ENCODE measurements at places on chromosomes 5 and 9. TPM values are rescaled to one million over a fixed set of nuclear protein-coding genes. Genes with fewer than 3 reads are reported as not detected.

Gene ANKRD31
- total RNA-seq, result not detected

Gene LCN10
- 0.21 TPM for total RNA-seq

Gene NR5A1
- total RNA-seq, result 0.18 TPM

Gene ENTREP1
- total RNA-seq, result not detected

Gene VDAC1
- 323 TPM for total RNA-seq

Gene ADAMTSL1
- 0.10 TPM for total RNA-seq

Gene PCDHB14
- total RNA-seq, result not detected

Gene NUTM2G
- not detected for total RNA-seq

Gene TMEM38B
- 14.9 TPM for total RNA-seq

Gene MAMDC2
- total RNA-seq, result not detected

Gene PALM2AKAP2
- total RNA-seq, result not detected

Gene ENTPD8
- not detected for total RNA-seq

Gene SPATA6L
- 2.1 TPM for total RNA-seq

Gene GPRIN1
- total RNA-seq, result 16.3 TPM

Gene IL13
- not detected for total RNA-seq

DNA sequence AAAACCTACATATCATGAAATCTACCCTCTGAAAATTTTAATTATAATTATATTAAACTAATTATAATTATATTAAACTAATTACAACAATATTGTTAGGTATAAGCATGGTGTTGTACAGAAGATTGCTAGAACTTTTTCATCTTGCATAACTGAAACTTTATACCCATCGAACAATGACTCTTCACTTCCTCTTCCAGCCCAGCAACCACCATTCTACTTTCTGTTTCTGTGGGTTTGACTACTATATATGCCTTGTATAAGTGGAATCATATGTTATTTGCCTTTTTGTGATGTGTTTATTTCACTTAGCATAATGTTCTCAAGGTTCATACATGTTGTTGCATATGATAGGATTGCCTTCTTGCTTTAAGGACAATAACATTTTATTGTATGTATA lies 274.2 kb upstream of the CCNH start:
- DNase-seq, result peak; percentile 13

DNA sequence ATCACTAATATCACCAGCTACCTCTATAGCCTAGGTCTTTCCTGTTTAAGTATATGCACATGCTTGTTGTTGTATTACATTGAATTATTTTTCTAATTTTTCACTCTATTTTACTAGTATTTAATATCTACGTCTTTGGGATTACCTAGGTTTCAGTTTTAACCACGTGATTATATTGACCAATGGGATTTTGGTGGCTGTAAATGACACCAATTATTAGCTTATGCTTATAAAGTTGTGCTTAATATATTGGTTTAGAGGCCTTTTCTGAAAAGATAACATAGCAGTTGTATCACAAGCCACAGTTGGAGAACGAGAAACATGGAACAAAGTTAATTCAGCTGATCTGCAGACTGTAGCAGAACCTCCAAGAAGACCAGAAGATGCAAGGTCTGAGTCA lies 104.8 kb upstream of the PRDM9 start:
- no peak for DNase-seq

GRCh38 chr9:3246241-3246640 lies 279.6 kb downstream of the RFX3 start:
- DNase-seq, result no peak

- DNase-seq, result no peak
Observed at GRCh38 chr5:5930561-5930960, 447.8 kb downstream of the MED10 start.

DNA sequence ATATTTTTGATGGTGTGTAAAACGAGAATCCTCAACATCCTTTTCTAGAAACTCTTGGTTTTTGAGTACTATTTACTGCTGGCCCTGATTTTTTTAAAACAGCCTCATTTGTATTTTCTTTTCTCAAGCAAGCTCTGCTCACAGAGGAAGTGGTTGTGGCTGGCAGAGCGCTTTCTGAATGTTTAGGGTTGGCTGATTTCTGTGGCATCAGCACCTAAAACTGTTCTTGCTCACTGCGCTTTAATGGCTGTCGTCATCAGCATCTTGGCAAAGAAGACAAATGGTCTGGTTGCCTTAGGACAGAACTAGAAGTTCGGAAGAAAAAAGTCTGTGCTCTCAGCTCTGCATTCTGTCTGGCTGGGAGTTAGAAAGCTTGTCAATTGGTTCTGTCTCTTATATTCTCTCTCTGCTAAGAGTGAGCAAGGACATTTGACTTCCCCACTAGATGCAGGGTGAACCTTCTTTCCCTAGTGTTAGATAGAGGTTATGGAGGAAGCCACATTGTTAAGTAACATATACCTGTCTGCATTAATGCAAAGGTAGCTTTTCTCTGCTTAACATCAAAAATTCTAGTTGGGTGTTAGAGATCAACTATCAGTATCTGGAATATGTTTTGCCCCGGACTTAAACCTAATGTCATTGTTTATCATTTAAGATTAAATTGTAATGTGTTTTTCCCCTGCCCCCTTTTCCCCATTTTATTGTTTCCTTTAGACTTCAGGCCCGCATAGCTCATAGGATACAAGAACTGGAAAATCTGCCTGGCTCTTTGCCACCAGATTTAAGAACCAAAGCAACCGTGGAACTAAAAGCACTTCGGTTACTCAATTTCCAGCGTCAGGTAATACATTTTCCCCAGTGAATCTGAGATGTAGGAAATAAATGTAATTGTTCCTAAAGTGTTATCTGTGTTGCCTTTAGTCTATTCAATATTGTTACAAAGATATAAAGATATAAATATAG lies 39.0 kb downstream of the SMARCA2 start:
- peak; percentile 95 for DNase-seq

GRCh38 chr9:112555844-112556482 lies 69.3 kb downstream of the KIAA1958 start:
- no peak for DNase-seq

- DNase-seq, result no peak
Observed at GRCh38 chr5:126515337-126515736, 79.7 kb downstream of the ALDH7A1 start.

DNA sequence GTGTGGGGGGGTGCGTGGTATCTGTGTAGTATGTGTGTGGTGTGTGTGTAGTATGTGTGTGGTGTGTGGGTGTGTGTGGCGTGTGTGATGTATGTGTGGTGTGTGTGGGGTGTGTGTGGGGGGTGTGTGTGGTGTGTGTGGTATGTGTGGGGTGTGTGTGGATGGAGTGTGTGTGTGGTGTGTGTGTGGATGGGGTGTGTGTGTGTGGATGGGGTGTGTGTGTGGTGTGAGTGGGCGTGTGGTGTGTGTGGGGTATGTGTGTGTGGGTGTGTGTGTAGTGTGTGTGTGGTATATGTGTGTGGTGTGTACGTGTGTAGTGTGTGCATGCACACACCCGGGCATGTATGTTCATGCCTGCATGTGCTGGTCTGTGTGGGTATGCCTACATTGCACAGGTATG lies 420.9 kb upstream of the DAP start:
- DNase-seq, result no peak

GRCh38 chr9:33116860-33117259 lies 40.4 kb upstream of the SMU1 start:
- no peak for DNase-seq

DNA sequence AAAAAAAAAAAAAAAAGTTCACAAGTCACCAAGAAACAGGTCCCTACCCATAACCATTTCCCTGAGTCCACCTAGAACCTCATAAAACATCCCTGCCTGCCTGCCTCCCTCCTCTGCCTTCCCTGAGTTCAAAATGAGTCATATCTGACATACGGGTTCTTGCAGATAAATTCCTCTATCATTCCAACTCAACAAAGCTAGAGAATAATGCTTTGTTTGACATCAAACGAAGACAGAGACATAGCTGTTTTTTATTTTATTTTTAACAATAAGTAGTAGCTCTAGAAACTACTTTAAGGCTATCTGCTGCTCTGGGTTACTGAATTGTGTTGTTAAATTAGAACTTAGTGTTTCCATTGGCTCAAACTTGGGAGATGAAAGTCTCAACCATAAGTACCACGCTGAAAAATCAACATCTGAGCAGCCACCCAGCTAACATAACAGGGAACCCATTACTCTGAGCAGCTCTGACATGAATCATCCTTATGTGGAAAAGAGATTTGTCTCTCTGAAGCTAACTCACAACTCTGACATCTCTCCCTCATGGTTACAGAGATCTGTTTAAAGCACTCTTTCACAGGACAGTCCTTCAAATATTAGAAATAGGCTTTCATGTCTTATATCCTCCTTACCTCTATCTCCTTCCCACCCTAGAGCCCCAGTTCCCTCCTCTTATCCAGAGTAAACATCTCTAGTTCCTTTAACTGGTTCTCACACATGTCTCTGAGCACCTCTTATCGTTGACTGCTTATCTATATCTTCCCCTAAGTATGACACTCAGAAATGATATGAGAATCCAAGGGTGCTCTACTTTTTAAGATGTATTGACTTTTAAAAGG lies 12.1 kb downstream of the TMEM245 start:
- DNase-seq, result no peak

DNA sequence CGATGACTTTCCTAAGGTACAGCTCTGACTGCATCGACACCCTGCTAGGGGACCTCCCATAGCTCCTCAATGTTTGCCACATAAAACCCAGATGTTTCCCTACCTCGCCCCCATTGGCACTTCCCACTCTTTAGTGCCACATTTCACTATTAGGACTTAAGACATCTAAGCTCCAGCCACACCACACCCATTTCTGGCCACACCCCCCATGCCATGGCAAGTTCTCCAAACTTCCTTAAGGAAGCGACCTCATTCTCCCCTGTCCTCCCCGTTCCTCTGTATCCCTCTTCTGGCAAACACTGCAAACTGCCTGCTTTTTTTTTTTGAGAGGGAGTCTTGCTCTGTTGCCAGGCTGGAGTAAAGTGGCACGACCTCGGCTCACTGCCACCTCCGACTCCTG lies 62.9 kb downstream of the USP20 start:
- no peak for DNase-seq

- DNase-seq, result no peak
Observed at GRCh38 chr5:172792701-172793570, 21.9 kb upstream of the DUSP1 start.

DNA sequence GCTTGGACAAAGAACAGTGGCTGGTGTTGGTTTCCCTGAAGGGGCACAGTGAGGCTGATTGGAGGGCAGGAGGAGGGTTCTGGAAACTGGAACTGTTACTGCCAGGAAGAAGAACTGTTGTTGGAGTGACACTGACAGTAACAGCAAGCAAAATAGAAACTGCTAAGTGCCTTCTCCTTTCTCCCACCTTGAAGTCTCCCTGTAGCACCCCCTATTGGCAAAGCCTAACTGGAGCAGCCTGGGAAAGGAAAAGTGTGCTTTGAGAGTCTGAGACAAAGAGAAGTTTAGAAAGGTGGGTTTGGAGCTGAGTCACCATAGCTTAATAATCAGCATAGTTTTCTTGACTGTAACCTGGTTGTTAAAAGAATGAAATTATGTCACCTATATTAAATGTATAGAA lies 2.5 kb upstream of the TMEM174 start:
- no peak for DNase-seq

- DNase-seq, result no peak
Observed at GRCh38 chr5:107337281-107337680, 333.5 kb downstream of the EFNA5 start.

DNA sequence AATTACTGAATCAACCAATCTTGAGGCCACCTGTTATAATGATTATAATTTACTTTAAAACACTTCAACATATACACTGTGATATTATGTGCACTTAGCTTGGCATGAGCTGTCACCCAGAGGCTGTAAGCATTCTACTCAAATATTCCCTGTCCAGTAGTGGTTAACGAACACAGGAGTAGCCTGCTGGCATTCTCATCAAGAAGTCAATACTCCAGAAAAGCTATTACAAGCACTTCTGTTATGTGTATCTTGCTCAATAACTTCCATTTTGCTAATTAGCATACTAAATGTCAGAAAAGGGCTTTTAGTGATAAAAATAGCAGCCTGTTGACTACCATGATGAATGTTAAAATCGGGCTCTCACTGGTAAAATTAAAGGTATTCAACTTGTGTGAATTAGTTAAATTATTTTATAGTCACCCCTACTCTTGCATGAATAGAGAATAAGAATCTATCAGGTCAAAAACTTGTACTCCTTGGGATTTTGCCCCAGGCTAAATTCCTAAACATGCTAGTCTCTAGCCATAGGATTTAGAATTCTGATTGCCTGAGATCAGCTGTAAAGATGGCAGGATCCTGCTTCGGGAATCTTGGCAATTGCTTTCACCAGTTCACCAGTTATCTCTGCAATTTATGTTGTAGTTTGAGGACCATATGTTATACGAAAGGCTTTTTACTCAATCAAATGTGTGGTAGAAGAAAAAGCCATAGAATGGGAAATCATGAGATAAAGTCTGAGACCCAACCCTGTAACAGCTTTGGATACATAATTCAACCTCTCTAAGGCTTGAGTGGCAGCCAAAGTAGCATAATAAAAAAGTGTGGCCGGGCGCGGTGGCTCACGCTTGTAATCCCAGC lies 43.4 kb upstream of the PAM start:
- no peak for DNase-seq

DNA sequence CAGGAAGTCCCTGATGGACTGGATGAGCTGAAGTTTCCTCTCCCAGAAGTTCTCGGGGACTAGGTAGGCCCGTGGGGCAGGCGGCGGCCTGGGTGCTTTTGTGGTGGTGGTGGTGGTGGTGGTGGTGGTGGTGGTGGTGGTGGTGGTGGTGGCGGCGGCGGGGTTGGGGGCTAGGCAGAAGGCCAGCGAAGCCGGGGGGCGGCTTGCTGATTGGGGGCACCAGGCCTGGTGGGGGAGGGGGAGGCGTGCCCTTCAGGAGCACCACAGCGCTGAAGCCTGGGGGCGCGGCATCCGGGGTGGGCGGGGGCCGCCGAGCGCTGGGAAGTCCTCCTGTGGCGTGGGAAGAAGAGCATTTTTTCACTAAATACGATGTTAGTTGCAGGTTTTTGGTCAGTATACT lies 26.9 kb downstream of the SPATA31C1 start:
- no peak for DNase-seq

DNA sequence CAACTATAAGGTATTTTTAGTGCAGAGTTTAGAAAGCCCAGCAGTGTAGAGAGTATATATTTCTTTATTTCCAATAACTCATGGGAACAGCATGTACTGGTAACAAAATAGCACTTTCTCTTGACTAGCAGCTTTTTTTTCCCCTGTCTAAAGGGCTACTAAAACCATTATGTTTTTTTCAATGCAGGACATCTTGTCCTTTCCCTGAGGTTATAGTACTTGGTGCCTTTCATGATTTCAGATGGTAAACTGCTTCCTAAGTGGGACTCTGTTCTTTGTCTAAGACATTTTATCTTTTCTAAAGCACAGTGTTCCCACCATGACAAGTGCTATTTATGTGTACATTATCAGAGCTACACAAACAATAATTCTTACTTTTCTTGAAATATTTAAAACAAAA lies 122.3 kb downstream of the SLC24A2 start:
- no peak for DNase-seq

Measured in GM12878 (cell line).